ENCODE measurements at places on chromosomes 2 and 18. TPM values are rescaled to one million over a fixed set of nuclear protein-coding genes. Genes with fewer than 3 reads are reported as not detected.

- no peak for DNase-seq
These were observed 53.1 kb downstream of the HPCAL1 start for GRCh38 chr2:10355471-10356438.

The TNS1 gene
- 1,456 TPM for total RNA-seq

- peak; percentile 93 for DNase-seq
These were observed 2.1 kb downstream of the ARID5A start for GRCh38 chr2:96538487-96539214.

DNA sequence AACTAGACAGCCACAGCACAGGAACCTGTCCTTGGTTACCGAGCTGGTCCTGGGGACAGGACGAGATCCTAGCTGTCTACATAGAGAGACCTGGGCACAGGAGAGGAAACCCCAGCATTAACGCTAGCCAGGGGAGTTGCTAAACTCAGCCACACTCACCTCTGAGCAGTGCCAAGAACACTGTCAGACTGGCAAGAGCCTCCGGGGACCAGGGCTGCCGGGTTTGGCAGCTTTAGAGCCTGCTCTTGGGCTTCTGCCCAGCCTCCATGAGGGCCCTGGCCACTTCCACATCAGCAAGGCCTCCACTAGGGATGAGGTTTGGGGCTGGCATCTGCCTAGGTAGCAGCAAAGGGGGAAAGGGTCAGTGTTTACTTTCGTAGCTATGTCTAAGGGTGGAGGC lies 6.7 kb downstream of the TMBIM1 start:
- peak; percentile 86 for DNase-seq

DNA sequence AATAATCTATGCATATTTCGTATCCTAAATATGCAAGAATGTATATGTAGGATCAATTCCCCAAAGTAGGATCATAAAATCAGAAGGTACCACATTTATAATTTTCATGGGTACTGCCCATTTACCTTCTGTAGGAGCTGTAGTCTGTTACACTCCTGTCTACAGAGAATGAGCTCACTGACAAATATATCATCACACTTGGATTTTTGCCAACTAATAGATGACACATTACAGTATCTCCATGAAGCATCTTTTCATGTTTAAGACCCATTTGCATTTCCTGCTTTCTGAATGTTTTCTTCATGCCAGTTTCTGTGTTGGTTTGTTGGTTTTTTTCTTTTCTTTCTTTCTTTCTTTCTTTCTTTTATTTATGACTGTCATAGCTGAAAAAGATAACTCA lies 70.9 kb upstream of the EML6 start:
- no peak for DNase-seq

The GAREM1 gene
- total RNA-seq = 24.0 TPM

The CARF gene
- total RNA-seq = 14.4 TPM

GRCh38 chr2:241183221-241183620 lies 5.3 kb upstream of the ANO7 start:
- DNase-seq = no peak

The B3GNT7 gene
- total RNA-seq = 6.7 TPM

- DNase-seq = no peak
These were observed 134.1 kb downstream of the KCNH7 start for GRCh38 chr2:162704496-162704895.

DNA sequence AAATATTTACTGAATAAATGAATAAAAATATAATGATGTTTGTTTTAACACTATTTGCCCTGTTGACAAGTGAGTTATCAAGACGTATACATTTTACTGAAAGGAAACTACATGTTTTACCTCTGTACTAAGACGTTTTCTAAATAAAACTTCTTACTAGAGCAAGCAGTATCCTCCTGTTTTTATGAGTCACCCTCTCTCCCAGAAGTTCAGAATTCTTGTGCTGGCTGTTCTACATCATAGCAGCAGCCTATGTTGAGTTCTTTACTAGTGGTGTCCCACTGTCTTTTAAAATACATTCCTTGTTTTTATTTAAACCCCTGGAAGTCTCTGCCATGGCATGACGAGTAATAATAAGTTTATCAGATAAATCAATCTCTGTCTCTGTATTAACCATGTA lies 297.4 kb downstream of the CALCRL start:
- no peak for DNase-seq

The CNDP1 gene
- not detected for total RNA-seq

DNA sequence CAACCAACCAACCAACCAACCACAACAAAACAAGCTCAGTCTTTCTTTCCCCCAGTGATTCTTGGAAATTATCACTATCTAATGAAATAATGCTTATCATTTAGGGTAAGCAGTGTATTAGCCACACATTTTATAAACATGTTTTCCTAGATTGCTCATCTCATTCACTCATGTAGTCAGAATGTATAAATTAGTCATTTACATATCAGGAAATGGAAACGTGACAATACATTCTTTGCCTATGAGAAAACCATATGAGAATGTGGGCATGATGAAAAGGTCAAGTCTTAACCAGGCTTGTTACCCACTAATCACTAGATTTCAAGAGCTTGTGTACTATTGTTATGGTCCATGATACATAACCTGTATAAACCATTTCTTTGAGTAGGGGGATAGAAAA lies 1583.4 kb upstream of the PIK3C3 start:
- no peak for DNase-seq

GRCh38 chr2:55418512-55419232 lies 984 bp downstream of the CCDC88A start:
- no peak for DNase-seq

The UGT1A5 gene
- total RNA-seq = not detected

- no peak for DNase-seq
These were observed 198.7 kb downstream of the DOK6 start for GRCh38 chr18:69599377-69599776.

- DNase-seq = no peak
These were observed 163.6 kb downstream of the TRABD2A start for GRCh38 chr2:84717302-84717701.

- DNase-seq = no peak
These were observed 45.0 kb downstream of the KCTD1 start for GRCh38 chr18:26503382-26503781.

The HOXD10 gene
- not detected for total RNA-seq

GRCh38 chr2:240405684-240406313 lies 29.7 kb upstream of the GPC1 start:
- no peak for DNase-seq

- no peak for DNase-seq
These were observed 221.0 kb upstream of the MMADHC start for GRCh38 chr2:149808556-149808955.
